ENCODE measurements at places on chromosomes 12 and 14.

- no peak for DNase-seq
Observed at GRCh38 chr14:105541218-105541875, 15.0 kb downstream of the TMEM121 start.

DNA sequence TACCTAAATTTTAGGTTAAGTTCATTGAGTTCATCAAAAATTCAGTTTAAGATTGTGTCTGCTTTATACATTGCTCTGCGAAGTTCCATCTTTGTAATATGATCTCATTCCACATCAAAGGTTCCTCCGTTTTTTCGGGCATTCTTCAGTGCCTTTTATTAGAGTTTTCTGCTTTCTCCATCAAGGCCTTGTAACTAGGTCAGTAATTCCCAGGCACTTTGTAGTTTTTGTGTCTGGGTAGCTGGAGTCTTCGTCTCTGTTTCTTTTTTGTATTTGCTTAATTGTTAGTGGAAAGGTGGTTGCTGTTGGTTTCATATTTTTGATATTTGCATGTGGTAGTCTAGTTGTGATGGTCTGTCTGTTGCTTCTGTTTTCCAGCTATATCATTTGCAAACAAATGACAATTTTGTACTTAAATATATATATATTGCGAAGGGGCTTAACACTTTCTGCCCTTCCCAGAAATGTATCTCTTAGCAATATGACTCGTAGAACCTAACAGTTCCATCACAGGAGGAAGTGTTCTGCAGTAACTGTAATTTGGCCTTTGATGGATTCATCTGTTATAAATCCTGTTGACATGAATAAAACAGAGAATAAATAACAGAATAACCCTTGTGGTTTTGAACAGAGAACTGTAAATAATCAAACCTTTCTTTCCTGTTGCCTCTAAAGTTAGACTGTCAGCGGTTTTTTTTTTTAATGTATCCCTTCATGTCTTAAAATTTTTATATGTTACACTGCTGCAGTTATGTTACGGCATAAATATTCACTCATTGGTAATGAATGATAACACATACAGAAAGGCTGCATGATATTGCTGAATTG is 88.4 kb upstream of the DYNC1H1 start:
- peak; percentile 18 for DNase-seq

DNA sequence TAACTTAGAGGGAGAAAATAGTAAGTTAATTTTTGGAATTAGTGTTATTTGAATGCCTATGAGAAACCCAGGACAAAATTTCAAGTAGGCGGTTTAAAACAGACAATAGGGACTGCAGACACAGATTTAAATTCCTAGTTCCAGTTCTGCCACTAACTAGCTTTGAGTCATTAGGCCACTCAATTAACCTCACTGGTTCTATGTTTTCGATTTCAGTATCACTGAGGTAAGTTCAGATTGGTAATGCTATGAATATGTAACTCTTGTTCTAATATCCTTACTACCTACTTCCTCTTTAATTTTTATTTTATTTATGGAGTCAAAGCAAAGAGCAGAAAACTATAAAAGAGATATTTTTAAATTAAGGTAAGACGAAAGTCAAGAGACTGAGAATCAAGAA is 52.6 kb downstream of the GALC start:
- DNase-seq, result no peak

GRCh38 chr12:20561871-20562270 is 133.3 kb upstream of the SLCO1C1 start:
- DNase-seq, result no peak

DNA sequence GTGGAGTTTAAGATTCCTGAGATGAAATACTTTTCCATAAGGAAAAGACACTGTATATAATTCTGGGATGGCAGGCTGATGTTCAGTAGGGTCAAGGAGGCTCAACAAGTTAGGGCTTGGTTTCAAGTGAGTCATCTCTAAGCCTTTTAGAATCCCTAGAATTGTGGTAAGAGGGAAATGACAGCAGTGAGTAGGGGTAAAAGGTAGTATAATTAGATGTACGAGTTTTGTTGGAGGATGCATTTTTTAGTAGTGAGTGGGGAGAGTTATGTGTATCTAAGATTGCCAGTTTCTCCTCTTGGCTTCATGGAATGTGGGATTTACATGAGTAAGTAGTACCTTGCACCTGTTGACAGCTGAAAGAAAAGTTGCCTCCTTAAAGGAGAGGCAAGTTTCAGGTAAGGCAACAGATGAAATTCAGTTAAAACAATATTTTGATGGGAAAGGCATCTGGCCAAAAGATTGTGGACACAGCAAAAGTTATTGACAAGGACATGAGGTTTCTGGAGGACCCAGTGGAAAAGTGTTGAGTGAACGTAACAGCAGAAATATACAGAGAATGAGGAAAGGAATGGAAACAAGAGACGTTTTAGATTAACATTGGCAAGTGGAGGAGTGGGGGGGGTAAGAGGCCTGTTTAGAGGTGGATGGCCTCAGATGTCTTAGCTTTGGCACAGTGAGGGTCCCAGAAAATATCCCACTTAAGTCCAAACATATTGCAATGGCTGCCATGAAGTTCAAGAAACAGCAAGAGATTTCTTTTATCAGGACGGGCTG is 21.8 kb downstream of the LMO3 start:
- DNase-seq, result no peak

DNA sequence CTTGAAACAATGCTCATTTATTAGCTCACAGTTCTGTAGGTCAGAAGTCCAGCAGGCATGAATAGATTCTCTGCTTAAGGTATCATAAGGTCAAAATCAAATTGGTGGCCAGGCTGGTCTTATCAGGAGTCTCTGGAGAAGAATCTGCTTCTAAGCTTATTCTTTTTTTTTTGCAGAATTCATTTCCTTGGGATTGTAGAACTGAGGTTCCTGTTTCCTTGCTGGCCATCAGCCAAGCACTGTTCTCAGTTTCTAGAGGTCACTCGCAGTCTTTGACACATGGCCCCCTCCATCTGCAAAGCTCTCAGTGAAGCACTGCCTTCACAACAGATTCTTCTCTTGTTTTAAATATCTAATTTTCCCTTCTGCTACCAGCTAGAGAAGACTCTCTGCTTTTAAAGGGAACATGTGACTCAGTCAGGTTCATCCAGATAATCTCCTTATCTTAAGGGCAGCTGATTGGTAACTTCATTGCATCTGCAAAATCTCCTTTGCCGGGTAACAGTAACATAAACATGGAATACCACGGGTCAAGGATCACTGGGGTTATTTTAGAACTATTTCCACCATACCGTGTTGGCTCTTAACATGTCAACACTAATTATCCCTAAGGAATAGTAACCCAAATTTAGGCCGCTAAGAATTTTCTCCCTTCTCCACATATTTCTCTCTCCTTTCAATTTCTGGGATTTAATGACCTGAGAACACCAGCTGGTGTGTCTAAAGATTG is 25.3 kb downstream of the RHOJ start:
- DNase-seq, result no peak

GRCh38 chr12:65803251-65803650 is 21.0 kb upstream of the HMGA2 start:
- DNase-seq, result no peak

DNA sequence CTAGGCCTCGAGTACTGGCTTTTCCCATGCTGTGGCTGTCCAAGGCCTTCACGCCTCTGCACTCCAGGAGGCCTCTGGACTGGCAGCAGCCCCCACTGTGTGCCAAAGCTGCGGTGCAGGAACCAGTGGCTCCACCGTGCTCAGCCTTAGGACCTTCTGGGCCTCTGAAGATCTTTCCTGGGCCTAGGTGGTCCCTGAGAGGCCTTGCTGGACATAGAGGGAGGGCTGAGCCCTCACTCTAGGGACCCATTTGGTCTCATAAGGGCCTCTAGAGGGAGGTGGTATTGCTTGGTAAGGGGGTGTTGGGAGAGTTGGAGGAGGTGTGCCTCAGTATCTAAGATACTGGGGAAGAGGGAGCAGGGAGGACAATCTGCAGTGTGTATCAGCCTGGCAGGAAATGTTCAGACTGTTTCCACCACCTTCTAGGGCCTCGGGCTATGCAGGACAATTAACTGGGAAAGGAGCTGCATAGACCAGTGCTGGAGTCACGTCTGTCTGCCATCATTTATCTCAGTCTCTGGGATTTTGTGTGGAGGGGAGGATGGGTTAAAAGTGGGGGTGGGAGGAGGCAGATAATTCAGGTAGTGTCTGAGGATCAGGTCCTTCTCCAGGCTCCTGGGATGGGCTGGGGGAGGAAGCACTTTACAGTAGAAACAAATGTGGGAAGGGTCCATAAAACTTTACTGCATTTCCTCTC is 2.9 kb downstream of the HOXC5 start:
- no peak for DNase-seq

- DNase-seq, result no peak
Observed at GRCh38 chr12:105978276-105978675, 160.5 kb downstream of the NUAK1 start.

GRCh38 chr12:51442324-51442723 is 17.7 kb downstream of the SLC4A8 start:
- DNase-seq, result no peak

DNA sequence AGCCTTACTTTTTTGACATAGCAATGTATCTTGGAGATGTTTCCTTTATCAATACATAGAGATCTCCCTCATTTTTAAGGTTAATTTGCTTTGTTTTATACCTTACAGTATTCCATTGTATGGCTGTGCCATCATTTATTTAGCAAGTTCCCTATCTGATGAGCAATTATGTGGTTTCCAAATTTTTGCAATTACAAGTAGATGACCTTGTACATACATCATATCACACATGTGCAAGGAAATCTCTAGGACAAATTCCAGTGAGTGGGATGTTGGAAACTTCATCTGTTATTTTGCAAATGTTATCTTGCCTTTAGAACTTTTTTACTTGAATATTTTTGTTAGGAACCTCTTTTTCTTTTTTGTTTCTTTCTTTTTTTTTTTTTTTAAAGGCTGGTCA is 49.7 kb downstream of the DRAM1 start:
- no peak for DNase-seq
